Myocyte (in vitro differentiated cells): ENCODE measurements at places on chromosomes 16 and 17. TPM values are rescaled to one million over a fixed set of nuclear protein-coding genes. Genes with fewer than 3 reads are reported as not detected.

DNA sequence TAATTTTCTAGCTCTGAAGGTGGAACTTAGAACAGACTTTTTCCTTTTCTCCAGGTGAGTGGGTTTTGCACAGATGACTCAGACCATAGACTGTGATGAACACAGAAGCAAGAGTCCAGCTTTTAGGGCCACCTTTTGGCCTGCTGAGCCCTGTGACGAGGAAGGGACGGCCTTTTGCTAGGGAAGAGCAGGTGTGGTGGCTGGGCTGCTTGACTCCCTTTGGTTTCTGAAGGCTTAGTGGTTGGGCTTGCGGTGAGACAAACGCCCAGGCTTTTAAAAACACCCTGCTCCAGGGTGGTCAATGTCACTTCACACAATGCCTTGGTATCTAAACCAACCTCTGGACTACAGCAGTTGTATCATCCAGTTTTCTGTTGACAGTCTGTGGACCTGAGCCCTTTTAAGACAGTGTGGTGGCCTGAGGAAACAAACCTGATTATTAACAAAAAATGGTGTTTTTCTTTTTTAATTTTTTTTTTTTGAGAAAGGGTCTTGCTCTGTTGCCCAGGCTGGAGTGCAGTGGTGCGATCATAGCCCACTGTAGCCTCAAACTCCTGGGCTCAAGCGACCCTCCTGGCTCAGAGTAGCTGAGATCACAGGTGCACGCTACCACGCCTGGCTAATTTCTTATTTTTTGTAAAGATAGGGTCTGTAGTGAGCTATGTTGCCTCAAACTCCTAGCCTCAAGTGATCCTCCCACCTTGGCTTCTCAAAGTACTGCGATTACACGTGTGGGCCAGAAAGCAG, 134.0 kb downstream of the SNX29 start:
- DNase-seq, result peak; percentile 80

DNA sequence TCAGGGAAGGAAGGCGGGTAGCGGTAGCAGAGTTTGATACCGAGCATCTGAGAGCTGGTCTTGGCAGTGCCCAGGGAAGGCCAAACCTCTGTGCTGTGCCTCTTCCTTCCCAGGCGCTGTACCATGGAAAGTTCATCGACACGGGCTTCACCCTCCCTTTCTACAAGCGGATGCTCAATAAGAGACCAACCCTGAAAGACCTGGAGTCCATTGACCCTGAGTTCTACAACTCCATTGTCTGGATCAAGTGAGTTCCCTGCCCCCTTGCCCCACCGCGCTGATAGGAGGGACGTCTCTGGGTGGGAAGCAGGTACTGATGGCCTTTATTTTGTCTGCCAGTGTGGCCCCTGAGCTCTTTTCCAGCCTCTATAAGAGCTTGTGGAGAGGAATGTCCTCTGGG, 15.4 kb upstream of the CLEC18A start:
- DNase-seq, result no peak

DNA sequence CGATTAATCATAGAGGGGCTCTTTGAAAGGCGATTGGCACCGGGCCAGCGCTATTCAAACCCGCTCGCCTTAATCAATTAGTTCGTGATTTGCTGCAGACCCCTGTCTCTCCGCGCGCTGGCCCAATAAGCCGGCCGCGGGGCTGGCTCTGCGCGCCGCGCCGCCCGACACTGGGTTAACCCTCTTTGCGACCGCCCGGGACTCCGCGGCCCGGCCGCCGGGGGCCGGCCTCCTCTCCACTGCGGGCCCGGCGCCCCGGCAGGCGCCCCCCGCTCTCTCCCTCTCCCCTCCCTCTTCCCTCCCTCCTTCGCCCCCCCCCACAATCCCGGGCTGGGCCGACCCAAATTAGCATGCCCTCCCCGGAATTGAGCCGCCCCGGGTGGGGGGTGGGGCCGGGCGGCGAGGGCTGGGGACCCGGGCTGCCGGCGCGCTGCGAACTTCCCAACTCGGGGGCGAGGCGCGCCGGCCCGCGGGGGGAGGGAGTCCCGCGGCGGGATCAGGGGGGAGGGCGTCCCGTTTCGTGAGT, 428 bp upstream of the SALL1 start:
- DNase-seq, result no peak

DNA sequence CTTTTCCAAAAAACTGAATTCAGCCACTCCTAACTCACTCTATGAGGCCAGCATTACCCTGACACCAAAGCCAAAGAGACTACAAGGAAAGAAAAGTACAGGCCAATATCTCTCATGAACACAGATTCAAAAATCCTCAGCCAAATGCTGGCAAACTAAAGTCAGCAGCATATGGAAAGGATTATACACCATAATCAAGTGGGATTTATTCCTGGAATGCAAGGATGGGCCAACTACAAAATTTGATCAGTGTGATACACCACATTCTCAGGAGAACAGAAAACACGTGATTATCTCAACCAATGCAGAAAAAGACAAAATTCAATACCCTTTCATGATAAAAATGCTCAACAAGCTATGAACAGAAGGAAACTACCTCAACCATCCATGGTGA, 7.7 kb upstream of the AATK start:
- DNase-seq, result no peak

The SCN4A gene
- total RNA-seq, result 99.4 and 105 TPM in 2 replicates

The EVPLL gene
- not detected in 2 replicates for total RNA-seq

The USP22 gene
- total RNA-seq, result 268 and 312 TPM in 2 replicates
